ENCODE measurements at places on chromosomes 4 and X.

GRCh38 chr4:25991340-25991739 is 77.3 kb downstream of the SMIM20 start:
- DNase-seq: no peak

GRCh38 chr4:83138946-83139345 is 24.4 kb upstream of the PLAC8 start:
- DNase-seq: no peak

GRCh38 chr4:24683116-24683515 is 98.8 kb upstream of the DHX15 start:
- no peak for DNase-seq

- no peak for DNase-seq
Measured at GRCh38 chr4:98733601-98734000, 75.2 kb upstream of the TSPAN5 start.

GRCh38 chr4:119510395-119511149 is 118.0 kb downstream of the PDE5A start:
- DNase-seq: no peak

- DNase-seq: peak; percentile 87
Measured at GRCh38 chrX:102745857-102746584, 25.5 kb downstream of the GPRASP3 start.

- DNase-seq: no peak
Measured at GRCh38 chrX:66919280-66919832, 280.5 kb upstream of the EDA2R start.

GRCh38 chr4:182624281-182624680 is 292.9 kb downstream of the DCTD start:
- DNase-seq: no peak

DNA sequence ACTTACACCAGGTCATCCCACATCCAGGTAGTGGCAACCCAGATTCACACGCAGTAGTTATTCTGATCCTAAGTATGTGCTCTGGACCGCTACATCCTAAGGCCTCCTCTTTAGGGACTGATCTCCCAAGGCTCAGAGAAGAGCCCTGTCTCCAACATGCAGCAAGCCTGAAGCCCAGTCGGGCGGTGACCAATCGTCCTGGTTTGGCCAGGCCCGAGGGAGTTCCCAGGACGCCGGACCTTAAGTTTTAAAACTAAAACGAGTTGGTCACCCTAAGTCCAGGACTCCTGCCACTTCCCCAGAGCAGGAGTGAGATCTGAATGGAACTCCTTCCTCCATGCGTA is 385 bp downstream of the LYAR start:
- DNase-seq: no peak

- no peak for DNase-seq
Measured at GRCh38 chr4:41217020-41217333, 2.6 kb upstream of the APBB2 start.

DNA sequence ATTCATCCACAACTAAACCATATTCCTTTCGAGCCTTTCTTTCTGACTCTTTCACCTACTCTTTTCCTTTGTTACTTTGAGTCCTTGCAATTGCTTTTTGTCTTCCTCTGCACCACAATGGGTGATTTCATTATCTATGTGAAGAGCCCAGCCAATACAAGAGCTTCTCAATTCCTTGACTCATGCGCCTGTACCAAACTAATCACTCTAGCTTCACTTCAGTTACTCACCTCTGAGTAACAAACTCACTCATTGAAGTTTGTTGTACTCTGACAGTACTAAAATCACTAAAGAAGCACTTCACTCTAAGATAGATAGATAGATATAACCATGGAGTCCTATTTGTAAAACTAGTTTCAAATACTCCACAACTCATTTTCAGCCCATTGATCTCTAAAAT is 191.7 kb upstream of the EPHA5 start:
- no peak for DNase-seq

DNA sequence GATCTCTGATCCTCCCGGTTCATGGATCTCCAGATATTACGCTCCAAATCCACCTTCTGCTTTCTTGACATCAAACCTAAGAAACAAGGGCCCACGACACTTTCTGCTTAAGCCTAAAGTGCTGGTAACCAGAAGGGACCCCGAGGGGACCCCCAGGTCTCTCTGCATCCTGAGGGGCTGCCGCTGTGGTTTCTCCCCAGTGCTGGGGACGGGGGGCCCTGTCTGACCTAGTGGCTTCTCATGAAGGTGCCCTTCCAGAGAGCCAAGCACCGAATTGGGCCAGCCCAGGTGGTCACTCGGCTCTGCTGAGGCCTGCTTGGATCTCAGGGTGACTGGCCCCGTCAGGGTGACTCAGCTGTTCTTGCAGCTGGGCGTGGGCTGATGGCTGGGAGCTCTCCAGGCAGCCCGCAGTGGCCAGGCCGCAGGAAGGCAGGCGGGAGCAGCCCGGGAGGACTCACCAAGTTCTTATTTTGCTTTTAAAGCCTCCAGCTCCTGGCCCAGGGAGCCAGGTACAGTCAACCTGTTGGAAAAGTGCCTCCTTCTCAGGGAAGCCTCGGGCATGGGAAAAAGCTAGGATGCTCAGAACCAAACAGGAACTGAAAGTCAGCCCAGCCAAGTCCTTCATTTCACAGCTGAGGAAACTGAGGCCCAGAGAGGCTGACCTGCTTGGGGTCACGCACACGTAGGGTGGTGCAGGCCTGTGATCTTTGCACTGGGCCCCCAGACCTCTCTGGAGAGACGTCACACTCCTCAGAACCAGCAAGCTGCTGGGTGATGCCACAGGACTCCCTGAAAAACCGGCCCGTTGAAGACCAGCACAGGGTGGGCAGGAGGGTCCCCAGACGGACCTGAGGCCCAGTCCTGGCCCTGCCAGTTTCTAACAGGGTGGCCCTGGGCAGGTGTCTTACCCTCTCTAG is 16.7 kb downstream of the BLOC1S4 start:
- no peak for DNase-seq

DNA sequence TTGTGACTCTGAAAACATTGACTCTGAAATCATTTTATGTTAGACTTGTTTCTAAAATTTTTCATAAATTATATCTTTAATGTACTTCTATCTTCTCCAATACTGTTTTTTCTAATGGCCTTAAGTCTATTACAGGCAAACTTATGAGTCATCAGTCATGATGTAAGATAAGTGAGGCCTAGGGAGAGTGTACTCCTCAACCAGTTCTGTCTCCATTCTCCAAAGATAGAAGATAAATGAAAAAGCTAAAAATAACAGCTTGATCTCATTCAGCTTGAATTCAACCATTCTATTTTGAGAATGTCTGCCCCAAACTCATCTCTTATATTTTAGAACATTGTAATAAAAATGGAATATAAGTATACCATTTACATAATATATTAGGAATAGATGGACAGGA is 34.5 kb downstream of the STBD1 start:
- no peak for DNase-seq

- DNase-seq: no peak
Measured at GRCh38 chr4:123653236-123653635, 256.6 kb downstream of the SPRY1 start.

DNA sequence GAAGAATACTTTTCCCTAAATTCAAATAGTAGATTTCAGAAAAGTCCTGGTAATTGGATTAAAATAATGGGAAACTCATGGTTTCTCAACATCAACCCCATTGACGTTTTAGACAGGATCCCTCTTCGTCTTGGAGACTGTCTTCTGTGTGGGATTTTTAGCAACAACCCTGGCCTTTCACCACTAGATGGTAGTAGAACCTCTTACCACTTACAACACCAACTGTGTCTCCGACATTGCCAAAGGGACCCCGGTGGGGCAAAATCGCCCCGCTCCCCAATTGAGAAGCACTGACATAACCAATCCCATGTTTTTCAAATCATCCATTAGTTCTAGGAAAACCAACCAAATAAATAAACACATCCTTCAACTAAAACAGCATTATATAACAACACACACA is 16.9 kb upstream of the ANOS1 start:
- peak; percentile 49 for DNase-seq

- no peak for DNase-seq
Measured at GRCh38 chrX:16825264-16826035, 39.2 kb downstream of the TXLNG start.

- no peak for DNase-seq
Measured at GRCh38 chr4:76654791-76655190, 219.8 kb downstream of the SHROOM3 start.

- DNase-seq: no peak
Measured at GRCh38 chr4:147488556-147488955, 7.7 kb downstream of the EDNRA start.

DNA sequence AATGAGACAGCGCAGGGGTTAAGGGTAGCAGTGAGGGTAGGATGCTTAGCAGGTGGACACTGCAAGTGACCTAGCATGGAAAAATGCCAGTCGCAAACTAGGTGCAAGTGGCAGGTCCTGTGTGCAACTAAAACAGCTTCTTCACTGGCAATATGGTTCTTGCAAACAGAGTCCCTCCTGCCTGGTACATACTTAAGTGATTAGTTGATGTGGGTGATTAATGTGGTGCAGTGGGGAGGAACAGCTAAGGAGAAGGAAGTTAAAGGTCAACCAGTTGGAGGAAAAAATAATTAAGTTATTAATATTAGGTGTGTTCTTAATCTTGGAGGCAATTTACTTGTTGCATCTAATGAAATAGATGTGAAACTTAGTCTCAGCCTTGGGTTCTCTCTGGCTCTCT is 121.6 kb upstream of the IGFBP7 start:
- no peak for DNase-seq

- DNase-seq: peak; percentile 73
Measured at GRCh38 chrX:25020905-25021449, 5.2 kb upstream of the ARX start.

- no peak for DNase-seq
Measured at GRCh38 chrX:46860557-46860956, 23.7 kb downstream of the RP2 start.

- DNase-seq: no peak
Measured at GRCh38 chr4:90095000-90095399, 32.2 kb upstream of the CCSER1 start.

DNA sequence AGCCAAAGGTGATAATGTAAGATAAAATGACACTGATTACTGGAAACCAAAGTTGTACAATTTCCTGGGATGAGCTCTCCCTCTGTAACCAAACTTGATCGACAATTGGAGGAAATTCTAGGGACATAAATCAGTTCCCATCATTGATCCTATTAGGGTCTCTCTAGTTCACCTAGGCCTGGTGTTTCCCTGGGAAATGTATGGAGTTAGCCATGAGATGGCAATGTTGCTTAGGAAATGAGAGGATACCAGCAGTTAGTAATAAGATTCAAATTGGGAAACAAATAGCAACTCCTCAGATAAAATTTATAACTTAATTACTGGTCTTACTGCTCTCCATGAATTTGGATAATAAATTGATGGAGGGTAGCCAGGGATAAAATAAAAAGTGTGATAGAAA is 52.2 kb downstream of the SPATA18 start:
- DNase-seq: no peak

- no peak for DNase-seq
Measured at GRCh38 chr4:34733185-34733941, 1511.0 kb downstream of the ARAP2 start.

- no peak for DNase-seq
Measured at GRCh38 chr4:1967512-1968149, 41.1 kb downstream of the NELFA start.

DNA sequence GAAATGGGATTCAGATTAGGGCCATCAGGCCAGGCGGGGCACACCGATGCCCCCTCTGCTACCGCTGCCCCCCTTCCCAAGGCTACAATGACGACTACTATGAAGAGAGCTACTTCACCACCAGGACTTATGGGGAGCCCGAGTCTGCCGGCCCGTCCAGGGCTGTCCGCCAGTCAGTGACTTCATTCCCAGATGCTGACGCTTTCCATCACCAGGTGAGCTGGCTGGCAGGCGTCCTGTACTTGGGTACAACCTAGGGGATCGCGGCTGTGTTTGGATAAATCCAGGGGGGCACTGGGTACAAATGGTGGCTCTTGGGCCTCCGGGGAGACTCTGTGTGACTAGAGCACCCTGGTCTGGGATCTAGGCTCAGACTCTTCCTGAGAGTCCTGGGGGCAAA is 1.1 kb downstream of the EMD start:
- no peak for DNase-seq

- DNase-seq: no peak
Measured at GRCh38 chr4:2487632-2488031, 18.7 kb downstream of the RNF4 start.

DNA sequence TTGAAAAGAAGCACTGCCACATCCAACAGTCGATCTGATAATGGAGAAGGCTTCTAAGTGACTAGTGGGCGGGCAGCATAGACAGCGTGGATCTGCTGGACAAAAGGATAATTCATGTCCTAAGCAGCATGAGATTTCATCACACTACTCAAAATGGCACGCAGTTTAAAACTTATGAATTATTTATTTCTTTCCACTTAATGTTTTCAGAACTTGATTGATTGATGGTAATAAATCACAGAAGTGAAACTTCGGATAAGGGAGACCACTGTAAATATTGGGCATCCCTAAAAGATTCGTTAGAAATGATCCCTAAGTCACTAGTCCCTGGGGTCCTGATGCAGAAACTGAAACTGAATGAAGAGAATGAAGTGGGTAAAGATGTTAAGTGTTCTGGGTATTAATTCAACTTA is 93.0 kb upstream of the ANK2 start:
- no peak for DNase-seq

DNA sequence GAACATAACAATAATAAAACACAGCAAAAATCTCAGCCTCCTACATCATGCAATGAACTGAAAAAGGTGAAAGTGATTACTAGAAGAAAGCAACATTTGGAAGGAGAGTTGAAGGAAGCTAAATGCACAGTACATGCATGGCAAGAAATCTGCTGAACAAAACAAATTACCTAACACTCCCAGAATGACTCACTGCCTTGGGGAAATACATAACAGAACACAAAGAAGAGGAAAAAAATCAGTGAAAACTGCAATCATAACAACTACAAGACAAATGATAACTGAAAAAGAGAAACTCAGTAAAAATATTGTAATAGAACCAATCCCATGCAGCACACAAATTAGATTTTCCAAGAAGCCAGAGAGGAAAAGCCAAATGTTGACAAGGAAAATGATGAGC is 1513.2 kb downstream of the ARAP2 start:
- DNase-seq: no peak
